ENCODE measurements at places on chromosomes 3 and 15. TPM values are rescaled to one million over a fixed set of nuclear protein-coding genes. Genes with fewer than 3 reads are reported as not detected.
A peak's percentile ranks its signal among the peaks of the same experiment; 100 is the strongest.

- H3K36me3 ChIP-seq, result peaks cover 2% of the 10 kb centered on the region
- no peak for DNase-seq
- H3K27me3 ChIP-seq, result peaks cover 20% of the 10 kb centered on the region
- peaks cover 5% of the 10 kb centered on the region for H3K4me1 ChIP-seq
Observed at GRCh38 chr15:68528626-68529290, 50.0 kb upstream of the CORO2B start.

DNA sequence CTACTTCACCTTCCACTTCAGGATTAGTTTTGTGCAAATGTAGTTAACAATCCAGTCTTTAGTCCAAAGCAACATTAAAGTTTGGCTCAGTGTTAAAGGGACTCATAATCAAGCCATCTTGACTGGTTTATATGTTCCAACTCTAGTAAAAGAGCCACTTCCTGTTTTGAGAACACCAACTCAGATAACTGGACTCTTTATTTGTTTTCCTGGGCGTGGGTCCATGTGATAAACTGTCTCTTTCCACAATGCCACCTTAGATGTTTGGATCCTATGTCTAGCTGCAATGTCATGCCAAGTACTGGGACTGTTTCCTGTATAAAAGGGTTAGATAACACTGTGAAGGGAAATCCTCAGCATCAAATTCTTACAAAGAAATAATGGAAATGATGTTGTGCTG is 545.0 kb downstream of the PYDC2 start:
- H3K27ac ChIP-seq, result no peak overlapping the region
- DNase-seq, result no peak
- no peaks in the 10 kb centered on the region for H3K36me3 ChIP-seq
- H3K27me3 ChIP-seq, result no peaks in the 10 kb centered on the region
- no peaks in the 10 kb centered on the region for H3K4me1 ChIP-seq

DNA sequence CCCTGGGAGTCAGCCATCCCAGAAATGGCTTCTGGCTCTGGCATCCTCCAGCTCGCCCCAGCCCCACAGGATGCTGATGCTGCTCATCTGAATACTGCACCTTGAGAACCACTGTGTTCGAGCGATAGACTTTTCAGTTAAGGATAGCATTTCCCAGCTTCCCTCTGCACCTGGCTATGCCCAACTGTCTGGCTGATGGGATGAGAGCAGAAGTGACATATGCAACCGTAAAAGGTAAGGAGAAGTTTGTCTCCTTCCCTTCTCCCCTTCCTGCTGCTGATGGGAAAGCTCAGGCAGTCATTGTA is 9.7 kb upstream of the HHATL start:
- DNase-seq, result no peak
- peaks cover 23% of the 10 kb centered on the region for H3K27me3 ChIP-seq
- no peaks in the 10 kb centered on the region for H3K4me1 ChIP-seq

- H3K27ac ChIP-seq, result no peak overlapping the region
- no peak overlapping the region for H3K4me3 ChIP-seq
- no peaks in the 10 kb centered on the region for H3K4me1 ChIP-seq
- H3K27me3 ChIP-seq, result peaks cover 61% of the 10 kb centered on the region
- no peaks in the 10 kb centered on the region for H3K36me3 ChIP-seq
Observed at GRCh38 chr15:62933386-62933785, 109.2 kb upstream of the TPM1 start.

GRCh38 chr3:159137949-159138348 is 336.1 kb downstream of the MFSD1 start:
- no peak for DNase-seq
- no peaks in the 10 kb centered on the region for H3K4me1 ChIP-seq
- no peaks in the 10 kb centered on the region for H3K36me3 ChIP-seq

DNA sequence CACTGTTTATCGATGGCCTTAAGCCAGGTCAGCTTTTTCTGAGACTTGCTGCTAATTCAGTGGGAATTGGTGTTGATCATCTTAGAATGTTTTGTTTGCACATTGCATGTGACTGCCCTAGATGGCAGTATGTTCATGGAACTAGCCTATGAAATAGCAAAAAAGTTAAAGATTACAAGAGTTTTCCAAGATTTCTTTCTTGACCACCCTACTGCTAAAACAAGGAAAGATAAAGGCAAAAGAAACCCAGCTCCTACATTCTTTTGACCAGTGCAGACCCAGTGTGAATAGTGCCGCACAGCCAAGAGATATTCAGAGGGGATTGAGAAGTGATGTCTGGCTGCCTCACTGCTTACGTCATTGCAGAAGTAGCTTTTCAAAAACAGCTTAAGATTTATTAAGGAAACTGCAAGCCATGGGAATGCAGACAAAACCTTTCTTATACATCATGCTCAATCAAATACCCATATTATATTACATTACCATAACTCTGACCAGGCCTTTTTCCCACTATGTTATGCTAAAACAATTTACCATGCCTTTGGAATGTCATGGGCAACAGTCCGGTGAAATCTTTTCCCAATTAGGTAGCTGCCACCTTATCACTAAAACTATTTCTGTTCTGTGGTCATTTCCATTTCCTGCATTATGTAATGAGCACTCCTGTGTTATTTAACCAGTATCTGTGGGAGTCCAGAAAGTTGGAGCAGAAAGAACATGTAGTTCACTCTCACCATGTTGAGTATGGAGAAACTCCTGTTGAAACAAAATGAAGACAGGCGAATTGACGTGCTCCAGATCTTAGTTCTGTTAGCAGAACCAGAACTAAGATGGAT is 6.0 kb downstream of the PHLDB2 start:
- DNase-seq, result no peak
- no peak overlapping the region for H3K4me3 ChIP-seq
- H3K36me3 ChIP-seq, result no peaks in the 10 kb centered on the region
- H3K27me3 ChIP-seq, result peaks cover 13% of the 10 kb centered on the region
- H3K4me1 ChIP-seq, result peaks cover 16% of the 10 kb centered on the region

GRCh38 chr15:89408372-89409183 is 74.0 kb upstream of the POLG start:
- peak overlapping the region; percentile 88 for H3K4me3 ChIP-seq
- peak overlapping the region; percentile 41 for H3K27ac ChIP-seq
- H3K27me3 ChIP-seq, result peaks cover 98% of the 10 kb centered on the region
- H3K4me1 ChIP-seq, result peaks cover 28% of the 10 kb centered on the region

Gene CHL1
- total RNA-seq, result 0.97 TPM

Gene GOLGA6L7
- not detected for total RNA-seq

Gene SLC12A8
- total RNA-seq, result not detected

Gene ALDH1A2
- not detected for total RNA-seq

Gene TBC1D2B
- 91.0 TPM for total RNA-seq
